T-helper 9 cell (primary cell): ENCODE measurements at places on chromosomes 2 and 18.

DNA sequence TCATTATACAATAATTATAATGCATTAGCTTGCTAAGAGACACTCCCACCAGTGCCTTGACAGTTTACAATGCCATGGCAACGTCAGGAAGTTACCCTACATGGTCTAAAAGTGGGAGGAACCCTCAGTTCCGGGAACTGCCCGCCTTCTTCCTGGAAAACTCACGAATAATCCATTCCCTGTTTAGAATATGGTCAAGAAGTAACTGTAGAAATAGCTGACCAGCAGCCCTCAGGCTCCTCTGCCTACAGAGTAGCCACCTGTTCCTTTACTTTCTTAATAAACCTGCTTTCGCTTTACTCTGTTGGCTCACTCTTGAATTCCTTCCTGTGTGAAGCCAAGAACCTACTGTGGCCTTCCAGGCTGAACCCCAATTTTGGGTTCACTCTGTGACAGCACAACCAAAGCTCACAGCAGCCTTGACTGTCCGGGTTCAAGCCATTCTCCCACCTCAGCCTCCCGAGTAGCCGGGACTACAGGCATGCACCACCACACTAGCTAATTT lies 20.0 kb upstream of the PTPN2 start:
- no peak for DNase-seq

- no peak for DNase-seq
Measured at GRCh38 chr2:20637147-20637546, 13.8 kb downstream of the HS1BP3 start.

DNA sequence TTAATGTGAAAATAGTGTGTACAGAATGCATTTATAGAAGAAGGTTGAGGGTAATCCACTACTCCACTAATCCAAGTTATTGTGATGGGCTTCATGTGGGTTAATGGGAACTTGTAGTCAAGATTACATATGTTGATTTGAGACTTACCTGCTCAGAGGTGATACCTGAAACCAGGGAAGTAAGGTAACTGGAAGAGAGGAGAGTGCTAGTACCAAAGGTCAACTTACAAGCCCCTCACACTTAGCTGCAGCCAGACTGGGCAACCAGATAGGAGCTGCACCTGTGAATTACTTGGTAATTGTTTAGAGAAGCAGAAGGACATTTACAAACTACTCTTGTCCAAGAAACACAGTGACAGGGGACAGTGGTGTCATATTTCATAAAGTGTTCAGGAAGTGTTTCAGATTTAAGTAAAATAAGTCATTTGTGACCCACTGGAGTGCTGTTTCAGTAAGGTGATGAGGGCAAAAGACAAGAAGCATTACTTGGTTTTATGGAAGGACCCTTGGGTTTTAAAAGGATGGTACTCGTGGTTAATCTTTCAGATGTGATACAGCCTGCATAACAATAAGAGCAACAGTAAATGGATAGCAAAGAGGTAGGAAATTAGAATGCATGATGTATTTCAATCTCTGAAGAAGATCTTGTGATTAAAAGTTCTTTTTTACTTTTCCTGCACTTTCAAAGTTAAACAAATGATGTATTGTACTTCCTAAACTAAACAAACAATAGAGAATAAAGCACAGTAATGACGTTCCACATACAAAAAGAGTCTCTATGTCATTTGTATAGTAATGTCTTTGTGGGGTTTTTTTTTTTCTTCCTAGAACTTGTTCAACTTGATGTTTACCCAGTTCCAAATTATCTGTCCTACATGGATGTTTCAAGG lies 189.3 kb downstream of the PHLPP1 start:
- no peak for DNase-seq

- peak; percentile 11 for DNase-seq
Measured at GRCh38 chr2:25981596-25982272, 563 bp downstream of the KIF3C start.

- DNase-seq: no peak
Measured at GRCh38 chr2:157685572-157685971, 56.9 kb upstream of the ACVR1C start.

GRCh38 chr18:79662034-79662433 lies 17.6 kb upstream of the CTDP1 start:
- no peak for DNase-seq

GRCh38 chr2:120740765-120741524 lies 5.3 kb downstream of the GLI2 start:
- no peak for DNase-seq

DNA sequence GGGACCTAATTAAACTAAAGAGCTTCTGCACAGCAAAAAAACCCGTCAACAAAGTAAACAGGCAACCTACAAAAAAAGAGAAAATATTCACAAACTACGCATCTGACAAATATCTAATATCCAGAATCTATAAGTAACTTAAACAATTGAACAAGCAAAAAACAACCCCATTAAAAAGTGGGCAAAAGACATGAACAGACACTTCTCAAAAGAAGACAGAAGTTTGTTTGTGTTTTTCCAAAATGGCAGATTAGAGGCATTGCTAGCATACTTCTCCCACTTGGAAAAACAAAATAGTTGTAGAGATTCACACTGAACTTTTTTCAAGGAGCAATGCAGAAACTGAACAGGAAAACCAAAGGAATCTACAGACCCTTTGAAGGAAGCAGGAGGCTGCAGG lies 37.6 kb downstream of the FLACC1 start:
- no peak for DNase-seq

- peak; percentile 60 for DNase-seq
Measured at GRCh38 chr2:241762933-241763369, 13.7 kb upstream of the GAL3ST2 start.
